ENCODE measurements at places on chromosomes 2 and 18.

- no peak for DNase-seq
Observed at GRCh38 chr2:20925265-20925889, 102.5 kb upstream of the LDAH start.

GRCh38 chr2:109188496-109188890, 59.5 kb downstream of the SH3RF3 start:
- DNase-seq: no peak

DNA sequence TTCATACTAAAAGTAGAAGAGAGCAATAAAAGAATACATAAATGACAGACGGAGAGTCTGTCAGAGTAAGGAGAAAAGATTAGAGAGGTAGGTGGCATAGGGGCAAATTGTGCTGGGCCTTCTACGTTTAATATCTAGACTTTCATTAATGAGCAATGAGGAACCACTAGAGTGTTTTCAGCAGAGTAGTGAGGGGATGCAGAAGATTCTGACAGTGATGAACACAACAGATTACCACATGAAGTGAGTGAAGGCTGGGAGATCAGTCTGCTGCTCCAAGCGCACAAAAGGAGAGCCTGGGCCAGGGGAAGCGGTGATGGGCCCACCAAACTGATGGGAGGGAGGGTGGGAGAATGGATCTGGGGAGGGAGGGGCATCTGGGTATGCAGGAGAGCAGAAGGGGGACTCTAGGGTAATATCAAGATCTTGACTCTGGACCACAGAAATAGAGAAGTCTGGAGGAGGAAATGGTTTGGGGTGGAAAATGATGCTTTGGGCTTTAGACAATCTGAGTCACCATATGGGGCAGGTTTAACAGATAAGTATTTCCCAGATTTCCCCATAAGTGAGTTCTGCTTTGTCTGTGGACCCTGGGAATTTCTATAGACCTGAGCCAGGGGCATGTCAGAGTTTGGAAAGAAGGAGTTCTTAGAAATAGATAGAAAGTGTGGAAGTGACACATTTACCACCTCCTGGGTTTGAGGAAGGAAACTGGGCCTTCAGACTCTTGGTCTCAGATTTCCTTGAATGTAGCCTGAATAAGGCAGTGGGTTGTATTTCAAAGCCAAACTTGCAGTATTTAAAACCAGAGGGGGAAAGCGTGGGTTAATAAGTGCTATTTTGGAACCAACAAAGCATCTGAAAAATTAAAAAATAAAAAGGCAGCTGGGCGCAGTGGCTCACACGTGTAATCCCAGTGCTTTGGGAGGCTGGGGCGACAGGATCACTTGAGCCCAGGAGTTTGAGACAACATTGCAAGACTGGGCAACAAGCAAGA, 15.0 kb upstream of the IL1A start:
- no peak for DNase-seq

GRCh38 chr2:238927746-238928519, 80.0 kb downstream of the TWIST2 start:
- no peak for DNase-seq

- DNase-seq: no peak
Observed at GRCh38 chr2:109407276-109408042, 206.3 kb downstream of the SEPTIN10 start.

DNA sequence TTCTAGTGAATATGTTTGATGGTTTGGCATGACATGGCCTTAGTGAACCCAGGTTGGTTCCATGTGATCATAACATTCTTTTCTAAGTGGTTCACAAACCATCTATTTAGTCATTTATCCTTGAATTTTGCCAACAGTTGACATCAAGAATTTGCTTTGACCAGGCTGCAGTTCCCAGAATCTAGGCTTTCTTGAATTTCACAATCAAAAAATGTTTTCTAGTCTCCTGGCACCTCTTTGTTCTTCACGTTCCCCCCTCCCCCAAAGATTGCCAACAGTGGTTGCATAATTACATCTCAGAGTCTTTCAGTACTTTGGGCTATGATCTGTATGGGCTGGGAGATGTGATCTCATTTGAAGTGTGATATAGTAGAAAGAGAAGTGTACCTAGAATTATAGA, 124.0 kb downstream of the GATA6 start:
- no peak for DNase-seq

GRCh38 chr2:125264453-125264852, 1239.4 kb downstream of the CNTNAP5 start:
- DNase-seq: no peak

GRCh38 chr18:74276609-74277008, 15.2 kb downstream of the CYB5A start:
- no peak for DNase-seq

GRCh38 chr2:238688193-238689153, 159.4 kb upstream of the TWIST2 start:
- no peak for DNase-seq

GRCh38 chr18:48007955-48008701, 77.7 kb upstream of the SMAD2 start:
- peak; percentile 83 for DNase-seq

DNA sequence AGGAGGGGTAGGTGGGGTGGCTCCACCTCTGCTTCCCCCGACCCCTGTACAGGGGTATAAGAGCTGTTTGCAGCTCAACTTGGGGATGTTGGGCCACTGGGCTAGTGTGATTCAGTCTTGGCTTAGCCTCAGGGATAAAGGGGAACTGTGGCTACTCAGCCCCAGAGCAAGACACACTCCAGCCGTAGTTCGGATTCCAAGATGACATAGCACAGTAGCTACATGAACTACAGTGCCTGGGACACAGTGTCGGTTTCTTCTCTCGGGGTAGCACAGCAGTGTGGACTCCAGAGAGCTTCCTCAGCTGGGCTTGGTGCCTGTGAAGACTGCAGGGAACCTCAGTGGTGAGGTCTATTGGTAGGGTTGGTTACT, 21.1 kb downstream of the CARF start:
- DNase-seq: no peak

- no peak for DNase-seq
Observed at GRCh38 chr18:13359210-13359609, 140.7 kb downstream of the LDLRAD4 start.

- no peak for DNase-seq
Observed at GRCh38 chr2:172724724-172725123, 10.9 kb upstream of the RAPGEF4 start.

GRCh38 chr2:223786943-223787342, 50.4 kb downstream of the AP1S3 start:
- DNase-seq: no peak

DNA sequence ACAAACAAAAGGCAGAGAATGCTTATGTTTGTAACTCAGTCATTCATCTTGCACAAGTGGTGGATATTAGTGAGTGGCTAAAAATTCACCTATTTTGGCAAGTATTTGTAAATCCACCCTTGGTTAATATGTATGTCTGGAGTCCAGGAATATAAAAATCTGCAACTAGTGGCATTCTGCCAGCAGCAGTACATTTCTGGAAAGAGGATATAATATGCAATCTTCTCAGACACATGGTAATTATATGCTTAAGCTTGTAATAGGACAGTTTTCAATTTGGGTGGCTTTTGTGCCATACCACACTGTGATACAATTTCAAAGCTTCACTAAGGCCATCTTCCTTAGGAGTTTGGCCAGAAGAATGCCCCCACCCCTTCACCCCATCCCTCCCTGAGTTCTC, 693.3 kb downstream of the MBD2 start:
- no peak for DNase-seq

- DNase-seq: no peak
Observed at GRCh38 chr18:56330366-56331110, 307.9 kb downstream of the TXNL1 start.

DNA sequence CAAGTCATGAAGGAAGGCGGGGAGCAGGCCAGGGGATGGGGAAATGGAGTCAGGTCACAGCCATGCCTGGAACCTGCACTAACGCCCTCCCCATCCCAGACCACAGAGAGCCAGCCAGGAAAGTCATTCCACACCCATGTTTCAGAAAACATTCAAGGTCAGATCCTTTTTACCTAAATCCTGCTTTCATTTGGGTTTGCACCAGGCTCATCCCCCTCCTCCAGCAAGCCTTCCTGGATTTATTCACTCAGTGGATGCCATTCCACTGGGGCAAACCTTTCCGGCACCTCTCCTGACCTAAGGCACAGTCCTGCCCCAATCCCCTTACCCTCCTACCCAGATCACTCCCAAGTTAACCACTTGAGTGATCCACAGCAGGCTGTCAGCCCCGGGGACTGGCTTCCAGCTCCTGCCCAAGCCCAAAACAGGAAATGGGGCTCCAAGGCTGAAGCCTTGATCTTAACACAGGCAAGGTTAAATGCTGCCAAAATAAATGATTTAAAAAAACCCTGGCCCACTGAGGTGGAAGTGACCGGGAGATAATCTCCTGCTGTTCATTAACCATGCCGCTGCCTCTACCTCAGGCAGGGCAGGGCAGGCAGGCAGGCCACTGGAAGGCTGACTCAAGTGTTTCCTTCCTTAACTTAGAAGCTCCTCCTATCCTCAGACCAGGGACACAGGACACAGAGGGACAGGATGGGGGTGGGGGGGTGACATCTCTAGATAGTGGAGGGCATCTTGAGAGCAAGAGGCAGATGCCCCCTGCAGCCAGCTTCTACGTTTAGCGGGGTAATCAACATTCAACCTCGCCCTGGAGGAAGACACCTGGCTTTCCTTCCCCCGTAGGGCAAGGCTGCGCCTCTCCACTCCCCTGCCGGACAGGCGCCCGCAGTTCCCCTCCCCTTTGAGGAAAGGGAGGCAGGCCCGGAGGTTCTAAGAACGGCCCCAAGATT, 1.4 kb downstream of the RAB11FIP5 start:
- no peak for DNase-seq

- DNase-seq: peak; percentile 22
Observed at GRCh38 chr2:10497797-10498251, 49.7 kb upstream of the ODC1 start.
